ENCODE measurements at places on chromosomes 3 and 15.

- no peak for DNase-seq
Measured at GRCh38 chr3:36663666-36664291, 100.6 kb downstream of the DCLK3 start.

DNA sequence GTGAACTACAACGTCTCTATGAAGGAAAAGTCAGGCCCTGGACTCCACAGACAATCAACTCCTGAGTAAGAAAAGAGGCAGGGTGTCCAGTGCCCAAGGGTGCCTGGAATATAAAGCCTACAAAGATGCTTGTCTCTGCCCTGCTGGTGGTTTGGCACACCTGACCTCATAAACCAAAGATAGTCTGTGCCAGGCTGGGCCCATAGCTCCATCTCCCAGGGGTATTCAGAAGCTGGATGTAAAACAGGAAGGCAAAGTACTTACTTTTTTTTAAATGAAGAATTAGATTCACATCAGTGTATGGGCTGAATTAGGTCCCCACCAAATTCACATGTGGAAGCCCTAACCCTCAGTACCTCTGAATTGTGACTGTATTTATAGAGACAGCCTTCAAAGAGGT is 66.6 kb upstream of the HERC1 start:
- DNase-seq = no peak

GRCh38 chr15:72474912-72475628 is 940 bp downstream of the ARIH1 start:
- peak; percentile 64 for DNase-seq

GRCh38 chr3:194103983-194104751 is 31.8 kb upstream of the HES1 start:
- no peak for DNase-seq

GRCh38 chr3:7536921-7537320 is 676.0 kb downstream of the GRM7 start:
- no peak for DNase-seq

DNA sequence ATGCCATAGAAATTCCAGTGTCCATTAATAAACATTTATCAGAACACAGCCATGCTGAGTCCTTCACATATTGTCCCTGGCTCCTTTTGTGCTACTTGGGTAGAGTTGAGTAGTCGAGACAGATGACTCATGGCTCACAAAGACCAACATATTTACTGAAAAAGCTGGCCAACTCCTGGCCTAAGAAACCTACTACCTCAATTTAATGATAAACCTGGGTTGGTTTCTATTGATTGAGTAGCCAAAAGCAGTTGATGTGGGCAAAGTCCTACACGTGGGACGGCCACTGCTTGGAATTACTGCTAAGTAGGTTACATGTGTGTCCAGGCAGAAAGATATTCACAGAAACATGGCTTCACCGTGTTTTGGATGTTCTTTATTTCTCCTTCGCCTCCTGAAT is 402.2 kb downstream of the NR2F2 start:
- no peak for DNase-seq

DNA sequence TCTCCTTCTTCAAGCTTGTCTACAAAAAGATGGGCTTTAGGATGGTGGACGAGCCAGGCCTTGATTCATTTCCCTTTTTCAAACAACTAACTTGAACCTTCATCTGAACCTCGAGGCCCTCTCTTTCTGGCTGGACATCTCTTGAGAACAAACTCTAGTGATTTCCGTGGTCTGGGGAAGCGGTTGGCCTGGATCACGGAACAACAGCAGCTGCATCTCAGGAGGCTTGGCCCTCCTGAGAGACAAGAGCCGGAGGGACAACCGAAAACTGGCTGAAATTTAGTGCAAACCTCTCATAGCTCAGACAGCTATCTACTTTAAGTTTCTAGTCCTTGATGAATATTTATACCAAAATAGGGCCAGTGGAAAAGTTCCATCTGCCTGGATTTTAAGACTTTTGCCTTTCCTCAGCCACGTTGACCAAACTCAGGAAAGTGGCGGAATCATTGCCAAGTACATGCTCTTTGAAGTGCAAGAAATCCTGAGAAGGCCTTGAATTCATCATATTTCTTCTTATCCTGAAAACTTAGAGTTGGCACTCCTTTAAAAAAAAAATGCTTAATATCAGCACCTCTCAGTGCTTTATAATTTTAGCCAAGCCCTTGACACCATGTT is 14.5 kb downstream of the LMCD1 start:
- no peak for DNase-seq

- no peak for DNase-seq
Measured at GRCh38 chr3:114586119-114586518, 292.3 kb downstream of the TIGIT start.

- no peak for DNase-seq
Measured at GRCh38 chr3:114362815-114363214, 69.0 kb downstream of the TIGIT start.

DNA sequence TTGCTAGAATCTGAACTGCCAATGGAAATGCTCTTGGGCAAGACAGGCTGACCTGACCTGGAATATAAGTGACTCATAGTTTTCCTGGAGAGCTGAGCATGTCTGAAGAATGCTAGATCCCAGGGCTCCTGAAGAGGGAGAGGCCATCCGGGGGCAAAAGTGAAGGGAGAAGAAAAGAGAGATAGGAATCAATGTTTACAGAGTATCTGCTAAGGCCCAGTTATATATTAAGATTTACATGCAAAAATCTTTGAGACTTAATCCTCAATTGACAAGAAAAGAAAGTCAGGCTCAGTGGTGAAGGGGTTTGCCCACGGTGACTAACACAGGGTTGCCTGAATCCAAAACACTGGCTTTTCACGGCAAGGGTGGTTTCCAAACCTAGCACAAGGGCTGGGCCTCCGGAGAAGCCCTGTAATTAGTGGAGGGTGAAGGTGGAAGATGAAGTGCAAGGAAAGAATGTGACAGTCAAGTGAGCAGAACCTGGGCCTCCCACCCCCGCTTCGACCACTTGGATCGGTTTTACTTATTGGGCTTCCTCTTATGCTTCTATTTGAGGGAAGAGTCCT is 91.7 kb upstream of the FGF12 start:
- no peak for DNase-seq

GRCh38 chr3:131142580-131142979 is 115.9 kb downstream of the NEK11 start:
- no peak for DNase-seq

DNA sequence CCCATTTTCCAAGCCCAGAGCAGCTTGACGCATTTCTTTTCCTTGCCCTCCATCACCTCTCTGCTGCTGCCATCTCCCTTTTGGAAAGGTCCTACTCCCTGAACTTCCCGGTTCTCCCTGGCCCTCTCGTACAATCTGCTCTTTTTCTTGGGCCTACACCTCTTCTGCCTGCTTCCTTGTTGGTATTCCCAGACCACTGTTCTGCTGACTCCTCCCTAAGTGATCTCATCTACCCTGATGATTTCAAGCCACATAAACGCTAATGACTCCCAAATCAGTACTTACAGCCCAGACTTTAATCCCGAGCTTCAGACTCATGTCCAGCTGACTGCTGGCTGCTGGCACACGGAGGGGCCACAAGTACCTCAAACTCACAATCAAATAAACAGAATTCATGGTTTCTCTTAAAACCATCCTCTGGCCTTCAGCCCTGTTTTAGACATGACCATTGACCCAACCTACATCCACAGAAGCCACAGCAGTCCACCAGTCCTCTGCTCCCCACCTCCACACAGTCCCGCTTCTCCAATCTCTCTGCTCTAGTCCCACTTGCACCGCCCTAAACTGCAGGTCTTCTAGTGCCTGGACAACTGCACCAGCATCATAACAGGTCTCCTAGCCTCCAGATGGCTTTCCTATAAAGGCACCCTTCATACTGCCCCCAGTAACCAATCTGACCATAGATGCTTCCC is 57.6 kb downstream of the AAGAB start:
- no peak for DNase-seq

DNA sequence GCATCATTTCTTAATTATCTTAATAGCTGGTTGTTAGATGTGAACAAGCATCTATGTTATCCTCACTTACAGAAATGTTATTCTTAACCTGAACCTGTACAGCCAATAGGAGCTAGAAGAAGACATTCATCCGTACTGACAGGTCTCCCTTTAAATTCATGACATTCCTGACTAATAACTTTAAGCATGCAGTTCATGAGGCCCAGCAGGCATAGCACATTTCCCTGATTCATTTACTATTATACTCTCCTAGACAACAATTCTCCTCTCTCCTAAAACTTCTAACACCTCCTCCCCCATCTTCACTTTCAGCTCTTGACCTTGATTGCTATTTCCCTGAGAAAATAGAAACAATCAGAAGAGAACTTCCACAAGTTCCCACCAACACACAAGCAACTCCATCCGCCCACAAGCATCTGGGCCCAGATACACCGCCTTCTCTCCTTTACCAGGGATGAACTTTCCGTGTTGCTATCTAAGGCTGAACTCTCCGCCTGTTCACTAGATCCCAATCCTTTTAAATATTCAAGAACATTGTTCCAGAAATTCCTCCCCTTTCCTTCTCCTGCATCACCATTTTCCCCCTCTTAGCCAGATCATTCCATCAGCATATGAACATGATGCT is 62.9 kb upstream of the SPRED1 start:
- no peak for DNase-seq
